ENCODE measurements at places on chromosomes 6 and 20.

- no peak for DNase-seq
- H3K27me3 ChIP-seq, result no peaks in the 10 kb centered on the region
- no peak overlapping the region for H3K27ac ChIP-seq
- H3K4me1 ChIP-seq, result no peaks in the 10 kb centered on the region
- H3K4me3 ChIP-seq, result no peak overlapping the region
- H3K36me3 ChIP-seq, result no peaks in the 10 kb centered on the region
Observed at GRCh38 chr20:22686097-22686496, 101.7 kb upstream of the FOXA2 start.

DNA sequence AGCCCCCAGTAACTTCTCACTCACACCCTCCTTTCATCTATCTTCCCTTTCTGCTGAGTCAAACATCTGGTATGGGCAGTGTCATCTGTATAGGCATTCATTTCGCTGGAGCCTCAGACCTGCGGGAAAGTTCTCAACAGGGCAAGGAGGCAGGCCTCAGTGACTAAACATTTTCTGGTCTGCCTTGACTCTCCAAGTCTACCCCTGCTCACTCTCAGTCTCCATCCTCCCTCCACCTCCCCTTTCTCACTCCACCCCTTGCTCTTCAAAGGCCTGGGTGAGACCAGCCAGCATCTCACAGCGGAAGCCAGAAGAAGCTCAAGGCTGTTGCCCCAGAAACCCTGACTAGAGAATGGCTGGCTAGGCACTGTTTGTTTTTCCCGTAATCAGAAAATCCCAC is 105.0 kb upstream of the BEND6 start:
- no peak overlapping the region for H3K27ac ChIP-seq
- H3K27me3 ChIP-seq, result no peaks in the 10 kb centered on the region
- H3K36me3 ChIP-seq, result no peaks in the 10 kb centered on the region
- no peak overlapping the region for H3K4me3 ChIP-seq

- no peaks in the 10 kb centered on the region for H3K27me3 ChIP-seq
- H3K36me3 ChIP-seq, result no peaks in the 10 kb centered on the region
- DNase-seq, result no peak
- H3K4me3 ChIP-seq, result no peak overlapping the region
Observed at GRCh38 chr6:68094070-68094469, 541.0 kb upstream of the ADGRB3 start.

DNA sequence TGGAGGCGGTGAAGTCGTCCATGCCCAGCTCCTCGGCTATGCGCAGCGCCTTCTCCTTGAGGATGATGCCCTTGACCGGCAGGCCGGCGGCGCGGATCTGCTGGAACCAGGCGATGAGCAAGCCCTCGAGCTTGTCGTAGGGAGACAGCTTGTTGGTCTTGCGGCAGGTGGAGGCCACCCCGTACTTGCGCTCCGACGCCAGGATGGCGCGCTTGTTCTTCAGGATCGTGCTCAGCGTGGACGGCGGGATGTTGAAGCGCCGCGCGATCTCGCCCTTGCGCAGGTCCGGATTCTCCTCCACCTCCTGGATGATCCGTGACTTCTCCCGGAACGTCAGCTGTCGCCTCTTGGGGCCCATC is 435 bp downstream of the CENPB start:
- peak; percentile 25 for DNase-seq
- H3K4me1 ChIP-seq, result peaks cover 22% of the 10 kb centered on the region
- no peaks in the 10 kb centered on the region for H3K27me3 ChIP-seq
- no peaks in the 10 kb centered on the region for H3K36me3 ChIP-seq
- H3K4me3 ChIP-seq, result peak overlapping the region; percentile 53

- H3K27ac ChIP-seq, result no peak overlapping the region
- no peaks in the 10 kb centered on the region for H3K27me3 ChIP-seq
- H3K4me1 ChIP-seq, result no peaks in the 10 kb centered on the region
- DNase-seq, result no peak
- no peaks in the 10 kb centered on the region for H3K36me3 ChIP-seq
Observed at GRCh38 chr20:24776755-24777271, 172.3 kb upstream of the CST7 start.

DNA sequence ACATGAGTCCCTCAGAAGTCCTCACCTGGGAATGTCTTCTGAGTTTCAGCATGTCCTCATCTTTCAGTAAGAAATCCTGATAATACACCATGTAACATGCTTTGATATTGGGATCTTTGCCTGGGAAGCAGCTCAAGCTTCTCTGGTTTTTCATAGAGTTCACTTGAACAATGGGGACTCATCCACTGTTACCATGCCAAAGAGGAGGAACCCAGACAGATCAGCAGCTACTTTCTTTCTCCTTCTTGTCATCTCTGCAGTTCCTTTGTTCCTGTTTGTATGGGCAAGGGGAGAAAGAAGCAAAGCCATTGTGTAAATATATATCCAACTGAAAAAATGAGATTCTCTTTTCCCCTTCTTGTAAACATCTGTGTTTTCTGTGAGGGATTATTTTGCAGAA is 450.6 kb upstream of the HS3ST5 start:
- H3K27me3 ChIP-seq, result no peaks in the 10 kb centered on the region
- no peak overlapping the region for H3K4me3 ChIP-seq
- no peak for DNase-seq
- no peaks in the 10 kb centered on the region for H3K4me1 ChIP-seq
- H3K27ac ChIP-seq, result no peak overlapping the region

DNA sequence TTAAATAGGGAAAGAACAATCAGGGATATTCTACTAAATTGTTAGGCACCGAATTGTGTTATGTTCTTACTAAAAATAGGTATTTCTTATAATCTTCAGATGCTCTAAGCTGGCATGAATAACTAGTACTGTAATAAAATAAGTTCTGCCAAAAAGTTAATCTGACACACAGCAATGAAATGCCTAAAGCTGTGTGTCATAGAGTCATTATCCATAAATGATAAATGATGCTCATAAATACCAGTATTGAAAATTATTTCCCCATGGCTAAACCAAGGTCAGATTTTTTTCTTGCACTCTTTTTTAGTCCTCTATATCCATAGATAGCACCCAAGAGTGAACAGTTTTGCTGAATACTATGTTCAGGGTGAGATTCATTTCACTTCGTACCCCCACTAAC is 11.7 kb upstream of the PRIM2 start:
- no peaks in the 10 kb centered on the region for H3K36me3 ChIP-seq
- H3K27ac ChIP-seq, result peak overlapping the region; percentile 7
- H3K4me1 ChIP-seq, result no peaks in the 10 kb centered on the region
- H3K4me3 ChIP-seq, result no peak overlapping the region
- DNase-seq, result no peak

DNA sequence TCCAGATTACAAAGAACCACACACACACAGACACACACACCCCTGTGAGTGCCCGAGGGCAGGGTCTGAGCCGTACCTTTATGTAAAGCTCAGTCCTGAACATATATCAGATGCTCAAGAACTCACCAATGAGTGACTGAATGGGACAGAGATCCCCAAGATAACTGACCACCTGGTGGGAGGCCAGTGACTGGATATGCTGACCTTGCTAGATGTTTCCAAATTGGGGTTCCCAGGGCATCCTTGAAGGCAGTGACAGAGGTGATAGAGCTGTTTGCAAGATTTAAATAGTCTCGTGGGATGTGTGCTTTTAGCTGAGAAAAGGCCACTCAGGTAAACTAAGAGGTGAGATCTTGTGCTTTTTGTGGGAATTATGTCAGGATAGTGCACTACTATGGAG is 39.3 kb downstream of the KCNK17 start:
- no peak overlapping the region for H3K4me3 ChIP-seq
- H3K4me1 ChIP-seq, result no peaks in the 10 kb centered on the region

DNA sequence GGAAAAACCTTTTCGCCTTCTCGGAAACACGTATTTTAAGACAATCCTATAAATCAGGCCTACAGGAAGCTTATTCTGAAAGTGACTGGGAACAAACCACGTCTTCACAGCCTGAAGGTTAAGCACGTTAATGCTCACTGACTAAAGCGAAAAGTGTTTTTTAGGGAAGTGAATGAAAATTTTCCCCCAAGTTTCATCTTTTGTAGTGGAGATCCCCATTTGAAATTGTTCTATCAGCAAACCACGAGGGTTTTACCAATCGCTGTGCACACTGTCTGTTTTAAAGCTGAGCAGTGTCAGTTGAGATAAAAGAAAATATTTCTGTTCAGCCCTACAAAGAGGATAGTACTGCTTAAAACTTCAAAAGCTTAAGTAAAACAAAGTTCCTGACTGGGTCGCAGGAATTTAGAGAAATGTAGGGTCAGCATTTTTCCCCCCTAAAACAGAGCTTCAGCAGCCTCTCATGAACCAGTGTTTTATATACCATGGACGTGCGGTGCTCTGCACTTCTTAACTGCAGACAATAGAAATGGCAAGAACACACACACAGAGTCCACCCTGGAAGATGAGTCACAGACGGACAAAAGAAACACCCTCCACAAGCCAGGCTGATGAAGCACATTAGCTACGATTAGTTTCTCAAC is 34.9 kb downstream of the SLC22A23 start:
- no peaks in the 10 kb centered on the region for H3K4me1 ChIP-seq
- no peak overlapping the region for H3K27ac ChIP-seq
- no peak for DNase-seq
- no peaks in the 10 kb centered on the region for H3K27me3 ChIP-seq
- no peak overlapping the region for H3K4me3 ChIP-seq

DNA sequence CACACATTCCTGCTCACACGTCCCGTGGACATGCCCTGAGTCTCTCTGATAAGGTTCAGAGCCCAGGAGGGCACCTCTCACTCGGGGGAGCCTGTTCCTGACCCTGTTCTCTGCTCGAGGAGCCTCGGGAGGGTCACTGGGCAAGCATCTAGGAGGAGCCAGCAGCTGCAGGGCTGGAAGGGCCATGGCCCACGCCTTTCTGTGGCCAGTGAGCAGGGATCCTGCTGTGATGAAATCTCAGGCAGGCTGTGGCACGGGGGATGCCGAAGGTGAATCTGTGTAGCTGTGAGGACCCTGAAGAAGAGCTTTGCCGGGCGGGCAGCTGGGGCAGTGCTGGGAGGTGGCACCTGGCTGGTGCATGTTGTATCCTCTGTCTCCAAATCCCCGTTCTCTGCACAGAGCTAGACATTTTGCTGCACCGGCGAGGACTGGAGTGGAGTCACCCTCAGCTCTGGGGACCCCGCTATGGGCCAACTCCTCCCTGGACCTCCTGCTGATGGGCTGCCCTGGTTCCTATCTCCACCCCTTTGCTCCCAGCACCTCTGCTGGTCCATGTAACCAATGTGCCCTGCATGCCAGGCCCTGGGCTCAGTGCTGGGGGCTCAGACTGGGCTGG is 7.1 kb upstream of the NPBWR2 start:
- no peaks in the 10 kb centered on the region for H3K4me1 ChIP-seq
- no peaks in the 10 kb centered on the region for H3K27me3 ChIP-seq
- no peaks in the 10 kb centered on the region for H3K36me3 ChIP-seq
- DNase-seq, result no peak
- no peak overlapping the region for H3K4me3 ChIP-seq

Measured in prostate gland (tissue), 2 donors.